CD4-positive, alpha-beta T cell treated with Interleukin-1 beta for 1 hour (primary cell): ENCODE measurements at places on chromosomes 3 and 15.

DNA sequence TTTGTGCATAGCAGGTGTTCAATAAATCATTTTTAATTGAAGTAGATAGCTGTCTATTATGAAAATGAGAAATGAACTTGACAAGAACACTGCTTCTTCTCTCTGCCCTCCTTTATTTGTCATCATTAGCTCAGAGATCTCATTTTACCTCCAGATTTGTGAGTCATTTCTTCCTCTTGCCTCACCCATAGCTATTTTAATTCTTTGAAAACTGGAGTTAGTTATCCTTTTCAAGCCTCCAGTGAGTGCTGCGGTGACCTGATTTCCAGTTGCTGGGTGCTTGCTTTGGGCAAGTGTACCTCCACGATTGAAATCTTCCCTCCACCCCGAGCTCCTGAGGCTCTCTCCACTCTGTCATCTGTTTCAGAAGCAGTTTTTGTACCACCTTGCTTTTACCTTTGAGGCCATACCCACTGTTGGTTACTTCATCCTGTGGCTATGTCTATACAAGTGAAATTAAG, 114.6 kb downstream of the NFKBIZ start:
- DNase-seq: no peak

GRCh38 chr3:142916605-142917004, 27.7 kb upstream of the PCOLCE2 start:
- no peak for DNase-seq

- DNase-seq: no peak
Measured at GRCh38 chr3:8254489-8254888, 247.1 kb upstream of the LMCD1 start.

GRCh38 chr3:196169836-196170240, 41.4 kb downstream of the ZDHHC19 start:
- DNase-seq: no peak

- peak; percentile 19 for DNase-seq
Measured at GRCh38 chr15:29089731-29090616, 179.6 kb downstream of the NSMCE3 start.
